ENCODE measurements at places on chromosomes 16 and 17.

DNA sequence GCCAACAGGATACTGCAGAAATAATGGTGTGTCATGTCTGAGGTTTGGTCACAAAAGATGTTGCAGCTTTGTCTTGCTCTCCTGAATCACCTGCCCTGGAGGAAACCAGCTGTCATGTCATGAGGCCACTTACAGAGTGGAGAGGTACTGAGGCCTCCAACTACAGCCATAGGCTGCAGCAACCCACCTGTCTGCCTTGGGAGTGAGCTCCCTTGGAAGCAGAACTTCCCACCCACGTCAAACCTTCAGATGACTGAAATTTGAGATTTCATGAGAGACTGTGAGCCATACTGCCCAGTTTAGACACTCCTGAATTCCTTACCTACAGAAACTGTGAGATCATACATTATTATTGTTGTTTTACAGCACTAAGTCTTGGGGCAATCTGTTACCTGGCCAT lies 475.9 kb downstream of the HS3ST3B1 start:
- no peak for DNase-seq

GRCh38 chr17:71488851-71489250 lies 632.0 kb upstream of the SOX9 start:
- no peak for DNase-seq

DNA sequence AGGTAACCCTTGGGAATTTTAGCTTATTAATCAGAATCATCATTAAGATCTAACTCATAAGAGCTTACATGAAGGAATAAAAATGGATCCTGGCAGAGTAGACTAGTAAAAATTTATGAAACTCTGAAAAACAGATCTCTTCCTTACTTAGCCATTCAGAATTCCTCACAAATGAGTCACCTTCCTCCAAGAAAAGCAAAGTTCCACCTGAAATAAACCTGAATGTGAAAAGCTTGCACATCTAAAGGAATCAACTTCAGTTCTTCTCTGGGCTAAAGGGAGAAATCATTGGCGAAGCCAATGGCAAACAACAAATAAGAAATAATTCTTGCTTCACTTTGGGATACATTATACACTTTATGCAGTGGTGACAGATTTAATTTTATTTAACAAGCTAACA lies 22.7 kb downstream of the MYO1D start:
- DNase-seq: no peak

DNA sequence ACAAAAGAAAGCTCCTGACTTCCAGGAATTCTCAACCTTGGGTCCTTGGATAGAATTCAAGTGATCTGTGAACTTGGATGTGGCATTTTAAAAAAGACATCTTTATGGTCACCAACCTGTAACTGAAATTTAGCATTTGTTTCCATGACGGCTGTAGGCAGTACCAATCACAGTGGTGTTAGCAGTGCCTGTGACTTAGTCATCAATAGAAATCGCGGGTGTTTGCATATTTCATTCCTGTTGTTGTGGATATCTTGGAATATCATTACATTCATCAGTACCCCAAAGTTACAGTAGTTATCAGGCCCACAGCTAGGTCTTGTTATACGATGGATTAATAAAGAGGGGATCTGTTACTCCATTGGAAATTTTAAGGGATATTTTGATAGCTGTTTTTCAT lies 81.6 kb downstream of the CMIP start:
- no peak for DNase-seq

GRCh38 chr16:54171626-54172537 lies 114.7 kb downstream of the IRX3 start:
- no peak for DNase-seq

- no peak for DNase-seq
These were observed 401.2 kb downstream of the SEC14L1 start for GRCh38 chr17:77542011-77542410.

GRCh38 chr17:49676276-49676868 lies 1.5 kb downstream of the SPOP start:
- no peak for DNase-seq

GRCh38 chr16:65672960-65673359 lies 551.1 kb upstream of the CDH11 start:
- no peak for DNase-seq

GRCh38 chr16:46832757-46833459 lies 1.9 kb upstream of the C16orf87 start:
- no peak for DNase-seq

DNA sequence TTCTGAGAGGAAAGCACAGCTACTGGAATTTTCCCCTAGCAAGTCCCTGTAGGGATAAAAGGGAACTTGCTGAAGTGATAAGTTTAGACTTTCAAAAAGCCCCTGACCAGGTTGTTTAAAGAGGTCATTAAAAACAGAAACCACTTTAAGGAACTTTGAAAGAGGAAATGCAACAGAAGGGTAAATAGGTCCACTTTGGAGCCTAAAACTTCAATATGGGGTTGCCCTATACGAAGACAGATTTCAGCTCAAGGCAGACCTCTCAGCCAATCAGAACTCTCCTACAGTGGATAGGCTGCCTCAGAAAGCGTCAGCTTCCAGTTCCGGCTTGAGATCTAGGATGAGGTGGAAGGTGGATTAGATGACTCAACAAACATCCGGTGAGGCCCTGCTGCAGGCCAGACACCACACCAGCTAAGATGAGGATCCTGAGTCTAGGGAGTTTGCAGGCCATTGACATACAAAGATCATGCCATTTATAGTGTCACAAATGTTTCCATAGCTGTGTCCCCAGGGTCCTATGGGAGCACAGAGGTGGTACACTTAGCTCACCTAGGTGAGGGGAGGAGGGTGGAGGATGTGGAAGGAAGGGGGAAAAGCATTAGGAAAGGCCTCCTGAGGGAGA lies 7.9 kb upstream of the MFSD6L start:
- no peak for DNase-seq
